Esophagus squamous epithelium (tissue), 5 donors: ENCODE measurements at places on chromosomes 7 and 10. TPM values are rescaled to one million over a fixed set of nuclear protein-coding genes. Genes with fewer than 3 reads are reported as not detected.

DNA sequence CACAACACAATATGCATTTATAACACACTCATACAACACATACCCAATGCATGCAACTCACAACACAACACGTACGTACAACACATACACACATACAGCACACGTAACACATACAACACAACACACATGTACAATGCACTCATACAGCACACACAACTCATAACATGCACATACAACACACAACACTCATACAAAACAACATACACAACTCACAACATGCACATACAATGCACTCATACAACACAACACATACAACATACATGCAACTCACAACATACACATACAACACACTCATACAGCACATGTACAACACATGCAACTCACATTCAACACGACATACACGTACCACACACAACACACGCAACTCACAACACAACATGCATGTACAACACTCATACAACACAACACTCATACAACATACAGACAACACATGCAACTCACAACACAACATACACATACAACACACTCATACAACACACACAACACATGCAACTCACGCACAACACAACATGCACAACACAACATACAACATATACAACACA, 21.8 kb downstream of the DIP2C start:
- no peaks in the 10 kb centered on the region for H3K4me1 ChIP-seq
- no peak for DNase-seq
- no peaks in the 10 kb centered on the region for H3K27me3 ChIP-seq
- H3K4me3 ChIP-seq, result no peak overlapping the region

- no peaks in the 10 kb centered on the region for H3K4me1 ChIP-seq
- no peak overlapping the region for H3K4me3 ChIP-seq
- H3K27me3 ChIP-seq, result no peaks in the 10 kb centered on the region
- no peaks in the 10 kb centered on the region for H3K36me3 ChIP-seq
- no peak overlapping the region for H3K27ac ChIP-seq
- no peak for DNase-seq
Observed at GRCh38 chr7:90610105-90610504, 14.0 kb downstream of the CDK14 start.

The GLI3 gene
- 9.0 TPM for total RNA-seq

The ANKRD30A gene
- not detected for total RNA-seq
